ENCODE measurements at places on chromosomes 1 and 21.
A peak's percentile ranks its signal among the peaks of the same experiment; 100 is the strongest.

DNA sequence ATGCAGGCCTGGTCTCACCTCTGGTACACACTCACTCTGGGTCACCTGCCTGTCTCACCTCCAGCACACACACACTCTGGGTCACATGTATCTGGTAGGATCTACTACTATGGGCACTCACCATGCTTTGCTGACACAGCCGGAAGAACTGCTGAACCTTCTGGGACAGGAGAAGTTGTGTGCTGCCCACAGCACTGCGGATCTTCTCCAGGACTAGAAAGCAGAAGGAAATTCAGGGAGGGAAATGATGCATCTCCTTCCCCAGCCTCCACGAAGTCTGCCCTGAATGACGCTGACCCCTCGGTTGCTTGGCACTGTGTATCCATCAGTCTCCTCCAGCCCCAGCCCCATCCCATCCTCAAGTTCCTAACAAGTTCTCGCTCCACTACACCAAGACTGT is 7.9 kb upstream of the SMIM12 start:
- DNase-seq = no peak

GRCh38 chr1:47751996-47752451 is 245.2 kb downstream of the TRABD2B start:
- no peak for DNase-seq

DNA sequence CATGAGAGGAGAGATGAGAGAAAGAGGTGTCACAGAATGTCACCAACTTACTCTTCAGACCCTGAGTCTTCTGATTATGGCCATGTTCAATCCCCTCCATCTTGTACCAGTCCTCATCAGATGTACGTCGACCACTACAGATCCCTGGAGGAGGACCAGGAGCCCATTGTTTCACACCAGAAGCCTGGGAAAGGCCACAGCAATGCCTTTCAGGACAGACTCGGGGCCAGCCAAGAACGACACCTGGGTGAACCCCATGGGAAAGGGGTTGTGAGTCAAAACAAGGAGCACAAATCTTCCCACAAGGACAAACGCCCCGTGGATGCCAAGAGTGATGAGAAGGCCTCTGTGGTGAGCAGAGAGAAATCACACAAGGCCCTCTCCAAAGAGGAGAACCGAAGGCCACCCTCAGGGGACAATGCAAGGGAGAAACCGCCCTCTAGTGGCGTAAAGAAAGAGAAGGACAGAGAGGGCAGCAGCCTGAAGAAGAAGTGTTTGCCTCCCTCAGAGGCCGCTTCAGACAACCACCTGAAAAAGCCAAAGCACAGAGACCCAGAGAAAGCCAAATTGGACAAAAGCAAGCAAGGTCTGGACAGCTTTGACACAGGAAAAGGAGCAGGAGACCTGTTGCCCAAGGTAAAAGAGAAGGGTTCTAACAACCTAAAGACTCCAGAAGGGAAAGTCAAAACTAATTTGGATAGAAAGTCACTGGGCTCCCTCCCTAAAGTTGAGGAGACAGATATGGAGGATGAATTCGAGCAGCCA is 8.0 kb downstream of the ELOA start:
- DNase-seq = no peak

DNA sequence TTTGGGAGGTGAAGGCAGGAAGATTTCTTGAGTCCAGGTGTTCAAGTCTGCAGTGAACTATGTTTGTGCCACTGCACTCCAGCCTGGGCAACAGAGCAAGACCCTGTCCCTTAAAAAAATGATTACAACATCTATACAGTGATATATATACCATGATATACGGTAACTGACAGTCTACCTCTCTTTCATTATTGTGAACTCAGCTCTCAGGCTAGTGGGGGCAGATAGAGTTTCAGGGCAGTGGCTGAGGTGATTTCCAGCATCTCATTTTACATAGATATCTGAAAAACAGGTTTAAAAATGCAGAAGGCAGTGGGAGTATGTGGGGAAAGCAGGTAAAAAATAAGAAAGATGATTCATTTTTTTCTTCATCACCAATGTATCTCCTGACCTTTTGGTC is 8.1 kb upstream of the NTNG1 start:
- DNase-seq = no peak

- no peak for DNase-seq
Observed at GRCh38 chr1:217471403-217471802, 159.5 kb downstream of the GPATCH2 start.

GRCh38 chr1:59063501-59063900 is 233.4 kb upstream of the FGGY start:
- DNase-seq = no peak

- no peak for DNase-seq
Observed at GRCh38 chr1:109361649-109362048, 36.1 kb downstream of the SORT1 start.

DNA sequence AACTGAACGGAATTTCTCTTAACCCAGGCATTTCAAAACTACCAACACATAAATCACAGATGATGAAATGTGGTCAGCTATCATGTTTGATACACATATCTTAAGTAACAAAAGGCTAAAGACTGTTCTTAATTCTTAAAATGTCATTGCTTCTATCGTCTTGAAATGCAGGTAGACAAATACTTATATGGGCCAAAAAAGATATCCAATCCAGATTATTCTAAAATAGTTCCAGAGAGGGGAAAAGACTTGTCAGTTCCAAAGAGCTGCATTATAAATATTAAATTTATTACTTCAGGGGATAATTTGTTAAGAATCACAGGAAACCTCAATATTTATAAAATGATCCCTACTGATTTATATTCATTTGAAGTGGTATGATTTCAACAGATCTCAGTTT is 259.4 kb downstream of the FAF1 start:
- no peak for DNase-seq

DNA sequence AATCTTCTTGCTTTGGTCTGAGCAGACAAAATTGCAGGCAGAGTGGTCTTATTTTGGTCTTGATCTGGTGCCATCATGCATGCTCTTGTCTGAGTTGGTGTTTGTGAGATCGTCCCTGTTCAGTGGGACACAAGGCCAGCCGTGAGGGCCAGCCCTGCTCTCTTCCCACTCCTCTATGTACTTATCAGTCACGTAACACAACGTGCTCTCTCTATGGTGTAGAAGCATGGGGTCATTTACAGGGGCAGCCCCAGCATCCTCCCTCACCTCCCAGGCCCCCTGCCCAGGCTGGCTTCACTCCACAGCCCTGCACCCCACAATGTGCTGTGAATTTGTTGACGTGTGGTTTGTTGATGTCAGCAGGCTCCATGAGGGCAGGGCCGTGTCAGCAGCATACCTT is 18.3 kb upstream of the UTS2 start:
- no peak for DNase-seq

DNA sequence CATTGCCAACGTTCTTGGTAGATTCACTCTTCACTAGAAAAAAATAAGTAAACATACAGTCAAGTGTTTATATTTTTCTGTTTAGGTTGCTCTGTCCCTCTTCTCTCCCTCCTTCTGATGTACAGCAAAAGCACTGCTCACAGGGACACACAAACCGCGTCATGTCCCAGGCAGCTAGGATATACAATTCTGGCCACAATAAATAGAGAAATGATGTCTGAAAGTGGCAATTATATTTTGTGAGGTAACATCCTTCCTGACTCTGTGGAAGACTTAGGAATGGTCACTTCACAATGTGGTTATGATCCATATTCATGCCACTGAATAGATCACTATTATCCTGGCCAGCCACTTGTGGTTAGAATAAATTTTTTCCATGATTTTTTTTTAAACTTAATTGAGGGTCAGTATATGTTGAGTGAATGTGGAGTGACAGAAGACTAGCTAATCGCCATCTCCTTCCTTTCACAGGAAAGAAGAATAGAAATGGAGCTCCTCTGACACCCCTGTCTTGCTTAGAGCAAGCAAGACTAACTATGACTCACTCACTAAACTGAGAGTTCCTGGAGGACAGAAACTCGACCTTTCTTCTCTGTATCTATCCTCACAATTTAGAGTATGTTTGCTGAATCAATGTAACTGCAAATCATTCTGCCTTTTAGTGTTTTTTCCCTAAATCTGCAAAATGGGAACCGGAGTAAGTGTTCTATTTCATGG is 54.0 kb downstream of the ZNHIT6 start:
- peak; percentile 17 for DNase-seq

DNA sequence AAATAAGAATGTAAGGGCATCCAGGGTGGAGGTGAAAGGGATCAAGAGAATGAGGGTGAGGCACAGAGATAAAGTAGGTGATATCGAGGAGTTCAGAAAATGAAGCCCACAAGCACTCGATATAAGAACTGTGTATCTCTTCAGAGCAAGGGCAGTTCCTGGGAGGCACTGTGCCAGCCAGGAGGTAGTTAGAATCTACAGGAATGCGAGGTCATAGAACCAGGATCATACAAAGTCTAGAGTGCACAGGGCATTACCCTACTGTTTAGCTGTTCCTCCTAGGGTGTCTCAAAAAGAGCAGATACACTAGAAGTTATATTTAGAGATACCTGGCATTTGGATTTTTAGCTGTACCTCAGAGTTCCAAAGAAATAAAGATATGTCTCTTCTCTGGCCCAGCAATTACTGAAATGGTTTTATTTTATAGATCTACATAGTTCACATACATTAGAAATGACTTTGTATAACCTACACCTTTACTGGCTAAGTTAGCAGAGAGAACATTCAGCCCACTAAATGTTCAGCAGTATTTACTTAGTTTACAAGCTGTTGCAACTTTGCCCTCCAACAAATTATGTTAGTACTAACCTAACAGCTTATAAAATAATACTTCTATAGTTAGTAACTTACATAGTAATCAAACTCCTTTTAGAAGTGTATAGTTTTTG is 1.6 kb downstream of the OVAAL start:
- DNase-seq = no peak

DNA sequence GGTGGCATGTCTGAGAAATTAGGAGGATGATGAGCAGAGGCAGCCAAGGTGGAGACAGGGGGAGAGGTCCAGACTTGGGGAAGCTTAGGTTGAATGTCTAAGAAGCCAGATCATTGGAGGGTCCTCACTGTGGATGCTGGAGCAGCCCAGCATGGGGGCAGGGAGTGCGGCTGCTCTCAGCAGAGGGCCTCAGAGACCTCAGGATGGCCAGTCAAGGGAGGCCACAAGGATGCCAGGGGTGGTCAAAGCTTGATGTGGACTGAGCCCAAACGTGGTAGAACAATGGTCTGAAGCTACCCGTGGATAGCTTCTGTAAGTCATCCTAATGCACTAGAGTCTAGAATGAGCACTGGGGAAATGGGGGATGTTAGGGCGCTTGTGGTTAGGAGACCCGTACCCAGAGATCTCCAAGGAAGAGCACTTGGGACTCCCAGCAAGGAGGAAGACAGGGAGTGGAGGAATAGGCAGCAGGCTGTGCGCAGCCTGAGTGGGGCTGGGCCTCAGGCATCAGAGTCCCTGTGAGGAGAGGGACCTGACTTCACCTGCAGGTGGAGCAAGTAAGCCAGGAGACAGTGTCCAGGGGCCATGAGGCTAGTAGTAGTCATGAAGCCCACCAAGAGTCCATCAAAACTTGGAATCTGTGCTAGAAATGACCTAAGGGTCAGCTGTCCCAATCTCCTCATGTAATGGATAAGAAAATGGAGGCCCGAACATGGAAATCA is 4.3 kb upstream of the S100A9 start:
- no peak for DNase-seq

DNA sequence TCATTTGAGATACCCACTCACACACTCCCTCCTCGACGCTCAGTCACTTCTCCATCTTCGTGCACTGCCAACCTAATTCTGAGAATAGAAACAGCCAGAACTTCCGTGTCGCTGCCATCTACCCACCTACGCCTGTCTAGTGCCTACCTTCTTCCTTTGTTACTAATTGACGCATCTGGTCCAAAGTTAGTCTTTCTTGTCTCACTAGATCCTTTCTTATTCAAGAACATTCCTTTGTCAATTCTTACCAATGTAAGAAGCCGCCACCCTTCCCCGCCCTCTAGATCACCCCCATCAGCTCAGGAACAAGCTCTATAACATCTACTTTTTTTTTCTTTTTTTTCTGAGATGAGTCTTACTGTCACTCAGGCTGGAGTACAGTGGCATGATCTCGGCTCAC is 3.7 kb downstream of the PADI6 start:
- DNase-seq = no peak

DNA sequence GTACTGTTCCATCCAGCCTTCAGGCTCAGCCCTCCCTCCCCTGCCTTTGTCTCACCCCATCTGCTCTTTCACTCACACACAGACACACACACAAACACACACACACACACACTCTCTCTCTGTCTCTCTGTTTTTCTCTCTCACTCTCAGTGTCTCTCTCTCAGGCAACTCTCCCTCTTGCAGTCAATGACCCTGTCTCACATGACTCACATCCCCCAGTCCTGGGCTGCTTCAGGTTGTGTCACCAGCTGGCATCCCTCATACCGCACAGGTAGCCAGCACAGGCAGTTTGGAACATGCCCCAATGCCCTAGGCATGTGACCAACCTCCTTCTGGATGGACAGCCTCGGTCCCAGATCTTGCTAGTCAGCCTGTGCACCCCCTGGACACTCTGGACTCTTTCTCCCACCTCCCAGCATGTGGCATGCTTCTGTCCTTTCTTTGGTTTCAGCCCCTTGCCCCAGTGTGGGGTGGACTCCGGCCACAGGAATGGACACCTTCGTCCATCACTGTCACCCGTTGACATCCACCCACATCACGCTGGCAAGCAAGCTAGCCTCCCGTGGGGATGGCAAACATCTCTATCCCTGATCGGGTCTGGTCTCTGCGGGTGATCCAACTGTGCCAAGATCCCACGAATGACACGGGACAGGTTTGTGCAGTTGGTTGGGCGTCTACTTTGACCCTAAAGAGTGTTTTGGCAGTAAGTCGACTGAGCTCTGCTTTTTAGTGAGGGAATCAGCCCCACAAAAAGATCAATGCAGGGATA is 23.4 kb upstream of the FCGR2A start:
- DNase-seq = no peak

Measured in non-pigmented ciliary epithelial cell (primary cell).